ENCODE measurements at places on chromosomes 2 and 18.

DNA sequence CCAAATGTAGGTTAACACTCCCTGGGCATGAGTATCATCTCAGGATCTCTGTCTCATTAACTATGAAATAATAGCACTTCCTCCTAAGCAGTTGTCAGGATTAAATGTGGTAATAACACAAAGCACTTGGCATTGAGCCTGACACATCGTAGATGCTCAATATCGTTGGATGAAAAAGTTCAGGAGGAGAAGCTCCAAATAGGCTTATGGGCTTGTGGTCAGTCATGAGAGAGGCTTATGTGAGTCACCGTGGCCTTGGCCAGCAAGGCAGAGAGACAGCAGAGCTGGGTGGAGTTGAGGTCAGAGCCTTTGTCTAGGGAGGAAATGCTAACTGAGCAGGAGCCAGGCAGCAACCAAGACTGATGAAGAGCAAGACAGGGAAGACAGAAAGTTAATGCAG, 68.3 kb upstream of the PPM1B start:
- no peak for DNase-seq

DNA sequence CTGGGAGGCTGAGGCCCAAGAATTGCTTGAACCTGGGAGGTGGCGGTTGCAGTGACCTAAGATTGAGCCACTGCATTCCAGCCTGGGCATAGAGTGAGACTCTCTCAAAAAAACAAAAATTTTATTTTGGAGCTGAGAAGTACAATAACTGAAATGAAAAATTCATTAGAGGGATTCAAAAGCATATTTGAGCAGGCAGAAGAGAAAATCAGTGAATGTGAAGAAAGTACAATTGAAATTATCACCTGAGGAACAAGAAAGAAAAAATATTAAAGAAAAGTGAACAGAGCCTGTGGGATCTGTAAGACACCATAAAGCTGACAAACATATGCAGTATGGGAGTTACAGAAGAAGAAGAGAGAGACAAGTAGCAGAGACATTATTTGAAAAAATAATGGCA, 137.1 kb downstream of the RAB3GAP1 start:
- DNase-seq: no peak

- DNase-seq: no peak
Measured at GRCh38 chr2:237118025-237118424, 32.3 kb downstream of the COPS8 start.

GRCh38 chr18:49017813-49018553, 67.2 kb upstream of the SMAD7 start:
- DNase-seq: no peak

GRCh38 chr18:11502368-11502767, 107.0 kb upstream of the SLC35G4 start:
- DNase-seq: no peak

DNA sequence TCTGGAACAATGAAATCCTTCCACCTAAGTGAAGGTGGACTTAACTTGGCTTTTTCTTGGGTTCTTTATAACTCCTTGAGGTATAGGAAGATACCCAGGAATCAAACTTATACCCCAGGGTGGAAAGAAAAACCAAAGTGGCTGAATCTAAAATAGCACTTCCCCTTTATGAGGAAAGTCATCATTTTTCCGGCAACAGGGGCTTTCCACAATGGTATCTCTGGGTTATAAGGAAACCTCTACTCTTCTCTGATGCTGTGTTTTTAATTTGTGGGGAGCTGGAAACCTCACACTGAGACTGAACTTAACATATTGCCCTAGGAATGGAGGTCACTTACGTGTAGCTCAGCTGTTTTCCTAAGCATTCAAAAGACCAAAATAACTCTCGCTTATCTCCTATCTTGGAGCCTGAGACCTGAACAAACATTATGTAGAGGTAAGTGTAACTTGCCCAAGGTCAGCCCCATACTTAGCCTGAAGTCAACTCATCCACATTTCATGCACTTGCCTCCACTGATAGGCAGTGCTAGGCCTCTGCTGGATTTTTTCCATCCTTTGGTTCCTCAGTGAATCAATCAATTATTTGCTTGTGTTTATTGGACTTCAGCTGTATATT, 117.9 kb downstream of the SETBP1 start:
- no peak for DNase-seq

DNA sequence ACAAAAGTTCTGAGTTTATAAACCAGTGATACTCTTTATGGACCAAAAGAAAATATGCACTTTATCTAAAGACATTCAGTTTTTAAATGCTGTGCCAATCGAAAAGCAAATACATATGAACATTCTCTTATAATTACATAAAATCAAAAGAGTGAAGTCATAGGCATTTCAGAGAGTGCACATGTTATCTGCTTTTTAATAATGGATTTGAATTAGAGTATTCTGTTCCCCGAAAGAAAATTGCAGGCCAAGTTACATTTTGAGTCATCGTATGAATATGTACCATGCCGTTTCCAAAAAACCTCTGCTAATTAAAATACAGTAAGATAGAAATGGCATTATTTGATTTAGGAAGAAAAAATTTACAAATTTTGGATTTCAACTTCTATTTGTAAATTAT, 565.7 kb downstream of the ZEB2 start:
- DNase-seq: no peak

GRCh38 chr2:25788457-25788856, 89.8 kb downstream of the ASXL2 start:
- DNase-seq: no peak

- DNase-seq: no peak
Measured at GRCh38 chr18:62715436-62715758, at the start of gene PHLPP1. PHLPP1 (plus strand) TSS chr18:62715541; CDS start chr18:62715684, 143 bp downstream.

GRCh38 chr2:57330447-57330846, 716.2 kb upstream of the VRK2 start:
- no peak for DNase-seq

- no peak for DNase-seq
Measured at GRCh38 chr2:177754492-177754873, 318.1 kb downstream of the PDE11A start.

- no peak for DNase-seq
Measured at GRCh38 chr2:2875296-2875695, 502.3 kb downstream of the EIPR1 start.

- DNase-seq: no peak
Measured at GRCh38 chr2:75808793-75809535, 98.2 kb upstream of the GCFC2 start.

DNA sequence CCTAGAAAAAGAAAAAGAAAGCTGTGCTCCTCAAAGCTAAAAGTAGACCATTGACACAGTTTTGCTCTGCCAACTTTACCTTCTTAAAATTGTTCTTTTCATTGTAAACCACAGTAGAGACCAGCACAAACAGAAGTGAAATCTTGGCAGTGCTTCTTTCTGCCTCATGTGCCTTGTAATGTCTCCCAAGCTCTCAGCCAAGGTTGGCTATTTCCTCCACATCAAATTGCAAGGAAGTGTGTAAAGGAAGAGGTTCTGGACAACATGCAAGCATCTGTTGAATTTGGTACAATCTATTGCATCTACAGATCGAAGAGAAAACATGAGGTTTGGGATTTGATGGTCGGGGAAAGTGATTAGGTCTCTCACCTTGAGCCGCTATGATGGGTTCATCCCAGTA, 83.3 kb upstream of the PNPT1 start:
- no peak for DNase-seq

- no peak for DNase-seq
Measured at GRCh38 chr2:95275151-95275515, 884 bp downstream of the PROM2 start.

DNA sequence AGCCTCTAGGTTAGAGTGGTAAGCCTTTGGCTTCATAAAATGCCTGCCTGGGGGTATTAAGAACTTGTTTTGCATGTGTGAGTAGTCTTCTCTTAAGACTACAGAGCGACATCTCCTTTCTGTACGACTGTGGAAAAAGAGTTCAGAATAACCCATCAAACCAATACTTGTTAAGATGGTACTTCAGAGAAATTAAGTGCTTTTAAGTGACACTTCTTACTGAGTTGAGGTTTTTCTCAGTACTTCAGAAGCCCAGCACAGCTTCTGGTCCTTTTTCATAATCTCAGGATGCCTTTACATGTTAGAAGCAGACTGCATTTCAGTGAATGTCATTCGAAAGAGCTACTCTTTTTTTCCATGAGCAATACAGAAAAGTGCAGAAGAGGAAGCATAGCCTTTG, 10.8 kb downstream of the XRCC5 start:
- no peak for DNase-seq

- DNase-seq: no peak
Measured at GRCh38 chr18:12779043-12779442, 76.2 kb downstream of the PSMG2 start.

DNA sequence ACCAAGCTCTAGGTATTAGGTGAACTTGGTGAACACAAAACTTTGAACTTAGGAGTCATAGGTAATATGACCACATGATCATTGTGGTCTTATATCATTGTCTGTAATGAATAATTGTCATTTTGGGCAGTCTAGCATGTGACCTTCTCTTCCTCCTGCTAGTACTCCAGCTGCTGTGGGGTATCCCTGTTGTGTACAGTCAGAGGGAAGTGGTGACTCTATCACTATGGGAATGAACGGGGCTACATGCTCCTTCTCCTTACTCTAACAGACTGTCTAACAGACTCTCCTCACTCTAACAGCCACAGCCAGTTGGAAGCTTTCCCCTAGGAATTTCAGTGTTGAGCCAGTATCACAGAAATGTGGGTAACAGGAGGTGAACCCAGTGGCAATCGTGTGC, 68.2 kb upstream of the NEDD4L start:
- DNase-seq: no peak

- DNase-seq: no peak
Measured at GRCh38 chr18:9898792-9899549, 13.2 kb downstream of the TXNDC2 start.

GRCh38 chr2:69209482-69209881, 177.5 kb downstream of the GFPT1 start:
- no peak for DNase-seq

GRCh38 chr2:626491-627339, 50.5 kb downstream of the TMEM18 start:
- DNase-seq: no peak

DNA sequence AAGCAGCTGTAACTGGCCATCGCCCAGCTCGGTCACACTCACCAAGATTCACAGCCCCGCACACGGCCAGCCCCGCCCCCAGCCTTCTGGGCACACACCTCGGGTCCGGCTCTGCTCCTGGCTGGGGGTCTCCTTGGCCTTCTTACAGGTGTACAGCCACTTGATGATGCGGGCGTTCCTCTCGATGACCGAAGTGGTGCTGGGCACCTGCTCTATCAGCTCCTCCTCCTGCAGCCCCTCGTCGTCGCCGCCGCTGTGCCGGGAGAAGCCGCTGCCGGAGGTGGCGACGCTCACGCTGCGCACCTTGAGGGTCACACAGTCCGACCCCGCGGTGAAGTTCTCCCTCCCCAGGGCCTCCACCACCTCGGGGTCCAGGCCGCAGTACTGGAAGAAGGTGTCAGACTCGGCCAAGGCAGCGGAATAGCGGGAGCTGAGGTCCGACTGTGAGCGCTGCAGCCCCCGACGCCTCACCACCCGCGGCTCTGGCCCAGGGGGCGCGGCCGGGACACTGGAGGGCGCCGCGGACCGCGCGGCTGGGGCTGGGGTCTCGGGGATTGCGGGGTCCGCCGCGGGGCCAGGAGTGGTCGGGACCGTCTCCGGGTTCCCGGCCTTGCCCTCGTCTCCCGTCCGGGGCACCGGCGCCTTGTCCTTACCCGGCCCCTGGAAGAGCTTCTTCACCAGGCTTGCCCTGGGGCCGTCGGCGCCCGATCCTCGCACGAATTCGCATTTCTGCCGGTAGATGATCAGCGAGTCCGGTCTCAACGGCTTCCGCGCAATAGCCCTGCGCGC, 769 bp downstream of the FAM110C start:
- no peak for DNase-seq

- DNase-seq: no peak
Measured at GRCh38 chr2:28134857-28135256, 244.3 kb downstream of the BABAM2 start.
